ENCODE measurements at places on chromosomes 11 and 22. TPM values are rescaled to one million over a fixed set of nuclear protein-coding genes. Genes with fewer than 3 reads are reported as not detected.

- no peak for DNase-seq
Observed at GRCh38 chr11:100003985-100004384, 683.1 kb upstream of the ARHGAP42 start.

GRCh38 chr11:106389101-106389500 is 311.6 kb downstream of the AASDHPPT start:
- no peak for DNase-seq

- no peak for DNase-seq
Observed at GRCh38 chr11:38315151-38315550, 1717.1 kb upstream of the RAG2 start.

DNA sequence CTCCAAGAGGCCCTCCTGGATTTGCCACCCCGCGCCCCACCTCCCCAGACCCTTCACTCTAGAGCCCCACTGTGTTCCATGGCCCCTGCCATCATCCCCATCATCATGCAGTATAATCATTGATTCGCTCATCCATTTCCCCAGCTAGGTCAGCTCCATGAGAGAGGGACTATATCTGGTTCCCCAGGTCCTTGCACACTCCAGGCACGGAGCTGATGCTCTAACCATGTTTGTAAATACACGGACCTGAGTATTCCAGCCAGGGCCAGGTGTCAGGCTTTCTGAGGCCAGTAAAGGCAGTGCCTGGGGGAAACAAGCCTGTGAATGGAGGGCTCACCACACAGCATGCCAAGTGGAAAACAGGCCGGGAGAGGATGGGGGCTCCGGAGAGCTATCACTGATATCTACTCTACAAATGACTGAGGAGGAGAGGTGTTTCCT is 27.1 kb upstream of the OAF start:
- DNase-seq: no peak

DNA sequence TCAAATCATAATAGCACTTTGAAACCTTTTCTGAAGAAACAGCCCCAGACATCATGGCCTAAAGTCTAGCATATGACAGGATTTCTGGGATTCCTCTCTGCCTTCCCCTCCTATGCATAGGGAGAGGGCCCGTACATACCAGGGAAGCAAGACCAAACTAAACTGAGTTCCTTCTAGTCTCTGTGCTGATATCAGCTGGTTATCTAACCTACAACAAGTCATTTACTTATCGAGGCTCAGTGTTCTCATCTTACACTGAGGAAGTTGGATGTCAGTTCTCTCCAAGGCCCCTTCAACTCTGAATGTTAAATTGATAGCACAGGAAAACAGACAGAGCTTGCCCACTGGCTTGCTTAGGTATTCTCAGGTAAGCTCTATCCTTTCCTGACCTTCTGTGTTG is 17.0 kb upstream of the GRIK4 start:
- no peak for DNase-seq

DNA sequence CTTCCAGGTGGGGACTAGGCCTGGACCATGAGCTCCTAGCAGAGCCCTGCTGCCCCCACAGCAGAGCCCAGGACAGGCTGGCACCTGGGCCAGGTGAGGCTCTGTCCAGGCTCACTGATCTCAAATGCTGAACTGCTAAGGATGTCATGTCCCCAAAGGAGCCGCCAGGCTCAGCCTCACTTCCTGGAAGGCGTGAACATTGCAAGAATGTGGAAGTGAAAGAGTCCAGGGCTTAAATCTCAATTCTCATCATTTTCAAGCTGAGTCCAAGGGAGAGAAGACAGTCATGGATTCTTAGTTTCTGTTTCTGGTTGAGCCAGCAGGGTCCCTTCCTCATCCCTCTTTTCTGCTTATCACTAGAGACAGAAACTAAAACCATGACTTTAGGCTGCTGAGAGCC is 5.0 kb downstream of the ASCL2 start:
- DNase-seq: no peak

DNA sequence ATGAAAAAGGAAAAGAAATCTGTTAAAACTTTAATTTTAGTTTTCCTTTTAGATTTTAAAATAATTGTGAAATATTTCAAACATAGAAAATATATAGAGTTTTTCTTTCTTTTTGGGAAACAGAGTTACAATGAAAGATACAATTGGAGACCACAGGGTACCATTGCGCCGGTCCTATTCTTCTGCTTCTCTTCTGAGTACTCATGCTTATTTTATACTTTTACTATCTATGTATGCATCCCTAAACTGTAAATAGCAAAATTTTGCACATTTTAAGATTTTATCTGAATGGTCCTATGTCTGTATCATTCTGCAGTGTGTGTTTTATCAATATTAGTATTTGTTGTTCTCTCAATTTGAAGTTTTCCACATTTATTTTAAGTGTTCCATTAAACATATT is 65.0 kb downstream of the EHF start:
- no peak for DNase-seq

DNA sequence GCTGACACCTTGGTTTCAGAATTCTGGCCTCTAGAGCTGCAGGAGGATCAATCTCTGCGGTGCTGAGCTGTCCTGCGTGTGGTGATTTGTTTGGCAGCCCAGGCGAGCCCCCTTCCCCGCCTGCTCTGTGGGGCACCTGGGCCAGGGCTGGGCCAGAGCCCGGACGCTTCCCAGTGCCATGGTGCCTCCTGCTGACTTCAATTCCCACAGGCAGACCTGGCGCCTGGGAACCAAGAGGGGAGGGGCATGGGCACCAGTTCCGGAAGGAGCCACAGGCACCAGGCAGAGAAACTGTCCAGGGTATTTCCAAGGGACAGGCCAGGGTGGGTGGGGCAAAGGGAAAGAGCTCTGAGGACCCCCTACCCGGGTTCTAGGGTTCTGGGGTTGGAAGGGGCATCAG is 197.8 kb downstream of the CTTN start:
- no peak for DNase-seq

DNA sequence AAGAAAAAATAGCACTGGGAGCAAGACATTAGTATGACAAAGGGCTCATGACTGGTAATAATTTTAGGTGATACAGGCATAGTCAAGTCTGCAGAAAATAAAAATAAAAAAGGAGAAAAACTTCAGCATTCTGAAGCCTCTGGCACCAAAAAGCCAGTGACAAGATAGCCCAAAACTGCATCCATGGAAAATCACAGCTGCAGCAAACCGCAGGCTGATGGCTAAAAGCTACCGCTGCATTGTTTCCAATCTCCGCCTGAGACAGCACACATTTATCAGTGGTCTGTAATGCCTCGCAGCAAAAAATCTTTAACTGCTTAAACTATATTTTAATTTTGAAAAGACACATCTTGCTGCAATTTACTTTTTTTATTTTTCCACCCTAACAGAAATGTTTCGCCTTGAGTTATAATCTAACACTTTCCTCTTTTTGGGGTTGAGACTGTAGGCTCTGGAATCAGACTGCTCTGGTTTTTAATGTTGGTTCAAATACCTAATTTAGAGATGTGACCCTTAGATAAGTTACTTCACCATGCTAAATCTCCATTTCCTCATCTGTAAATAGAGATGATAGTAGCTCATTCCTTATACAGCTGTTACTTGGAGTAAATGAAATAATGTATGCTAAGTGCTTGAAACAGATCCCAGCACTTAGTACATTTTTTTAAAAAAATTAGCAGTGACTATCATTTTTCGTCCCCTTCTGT is 42.0 kb upstream of the FIBIN start:
- no peak for DNase-seq

DNA sequence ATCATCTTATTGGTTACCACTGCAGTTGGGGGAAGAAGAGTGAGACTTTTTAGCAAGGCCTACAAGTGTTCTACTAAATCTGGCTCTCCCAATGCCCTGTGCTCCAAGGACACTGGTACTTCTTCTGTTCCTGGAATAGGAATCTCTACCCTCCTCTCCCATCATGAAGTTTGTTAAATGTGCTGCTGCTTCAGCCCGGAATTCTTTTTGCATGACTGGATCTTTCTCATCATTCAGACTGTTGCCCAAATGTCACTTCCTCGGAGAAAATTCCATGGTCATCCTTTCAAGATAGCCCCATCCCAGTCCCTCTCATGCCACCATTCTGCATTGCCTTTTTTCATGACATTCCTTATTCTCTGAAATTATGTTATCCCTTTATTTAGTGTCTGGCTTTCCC is 400.8 kb downstream of the SOX6 start:
- no peak for DNase-seq

DNA sequence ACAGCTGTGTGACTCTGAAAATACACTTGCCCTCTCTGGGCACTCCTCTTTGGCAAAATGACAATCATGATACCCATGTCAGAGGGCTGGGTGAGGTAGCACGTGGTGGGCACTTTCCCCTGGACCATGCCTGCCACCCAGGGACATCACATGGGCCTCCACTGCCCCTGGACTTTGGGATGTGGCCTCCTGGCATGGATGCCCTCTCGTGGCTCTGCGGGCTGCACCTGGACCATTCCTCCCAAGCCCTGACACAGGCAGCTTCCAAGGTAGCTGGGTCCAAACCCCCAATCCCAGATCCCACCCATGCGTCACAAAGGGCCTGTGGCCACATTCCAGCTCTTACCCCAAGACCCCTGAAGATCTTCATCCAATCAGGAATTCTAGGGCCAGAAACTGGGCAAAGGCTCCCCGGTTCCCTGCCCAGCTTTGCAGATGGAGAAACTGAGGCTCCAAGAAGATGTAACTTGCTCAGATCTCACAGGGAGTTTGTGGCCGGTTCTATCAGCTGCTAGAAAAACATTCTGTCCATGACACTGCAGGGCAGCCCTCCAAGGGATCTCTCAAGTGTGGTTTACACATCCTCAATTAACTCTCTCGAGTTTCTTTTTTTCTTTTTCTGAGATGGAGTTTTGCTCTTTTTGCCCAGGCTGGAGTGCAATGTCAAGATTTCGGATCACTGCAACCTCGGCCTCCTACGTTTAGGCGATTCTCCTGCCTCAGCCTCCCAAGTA is 35.4 kb upstream of the CYB5R3 start:
- peak; percentile 89 for DNase-seq

- DNase-seq: no peak
Observed at GRCh38 chr22:42714768-42715390, 5.8 kb downstream of the A4GALT start.

GRCh38 chr11:27349919-27350318 is 13.1 kb downstream of the CCDC34 start:
- DNase-seq: no peak

- DNase-seq: peak; percentile 97
Observed at GRCh38 chr11:6319704-6320410, 444 bp downstream of the CAVIN3 start.

DNA sequence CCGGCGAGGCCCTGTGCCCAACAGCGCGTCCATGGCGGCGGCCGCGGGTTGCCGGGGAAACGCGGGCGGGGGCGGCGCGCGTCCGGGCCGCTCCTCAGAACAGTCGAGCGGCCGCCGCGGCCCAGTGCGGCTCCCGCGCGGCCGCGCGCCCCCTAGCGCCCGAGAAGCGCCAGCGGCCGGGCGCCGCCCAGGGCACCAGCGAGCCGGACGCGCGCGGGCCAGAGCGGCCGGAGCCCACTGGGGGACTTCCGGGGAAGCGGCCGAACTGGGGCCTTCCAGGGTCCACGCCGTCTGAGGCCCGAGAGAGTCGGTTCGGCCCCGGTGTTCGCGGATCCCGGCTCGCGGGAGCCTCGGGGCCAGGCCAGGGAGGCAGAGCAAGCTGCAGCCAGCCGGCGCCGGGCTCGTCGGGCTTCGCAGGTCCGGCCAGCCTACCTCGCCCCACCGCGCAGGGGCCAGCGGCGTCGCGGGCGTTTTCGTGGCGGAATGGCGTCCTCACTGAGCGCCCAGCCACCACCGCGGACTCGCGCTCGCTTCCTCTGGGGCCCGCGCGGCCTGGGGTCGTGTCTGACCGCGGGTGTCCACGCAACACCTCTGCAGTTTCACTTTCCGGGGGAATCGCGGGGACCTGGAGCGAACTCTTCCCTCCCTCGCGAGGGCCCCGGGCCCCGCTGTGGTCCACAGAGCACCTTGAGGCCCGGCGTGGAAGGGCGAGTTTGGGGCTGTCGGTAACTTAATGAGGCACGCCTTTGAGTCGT is at the start of gene DENND6B:
Gene DENND6B (minus strand): TSS at position 57 of the 755 bp plus-strand sequence. CDS start 24 bp downstream, at position 33.
- DNase-seq: peak; percentile 96

DNA sequence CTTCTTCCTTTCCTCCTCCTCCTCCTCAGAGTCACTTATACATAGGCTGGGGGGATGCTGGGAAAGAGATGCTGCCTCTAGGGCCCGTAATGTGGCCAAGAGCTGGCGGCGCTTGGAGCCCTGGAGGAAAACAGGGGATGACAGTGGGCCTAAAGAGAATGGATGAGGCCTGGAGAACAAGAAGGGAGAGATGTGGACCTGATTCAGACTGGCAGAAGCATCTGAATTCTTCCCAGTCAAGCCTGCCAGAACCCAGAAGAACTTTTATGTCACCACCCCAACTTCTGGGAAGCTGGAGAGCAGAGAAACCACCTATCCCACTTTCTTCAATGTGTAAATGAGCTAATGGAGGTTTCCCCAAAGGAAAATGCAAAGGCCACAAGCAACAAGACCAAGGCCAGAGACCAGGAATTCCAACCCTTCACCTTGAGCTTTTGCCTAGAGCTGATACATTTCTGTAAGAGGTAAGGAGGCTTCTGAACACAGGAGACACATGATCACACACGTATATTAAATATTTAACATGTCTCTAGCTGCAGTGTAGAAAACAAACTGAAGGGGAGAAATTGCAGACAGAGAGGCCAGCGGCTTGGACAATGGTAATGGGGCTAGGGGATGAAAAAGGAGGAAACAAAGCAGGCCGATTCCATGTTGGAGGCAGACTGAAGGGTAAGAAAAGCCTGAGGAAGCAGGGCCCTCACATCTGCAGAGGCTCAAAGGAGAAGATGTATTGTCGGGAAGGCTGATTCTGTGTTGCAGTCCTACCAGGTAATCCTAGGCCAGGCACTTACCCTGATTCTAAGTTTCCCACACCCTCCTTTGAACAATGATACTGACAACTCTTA is 1.1 kb downstream of the RRP8 start:
- no peak for DNase-seq

DNA sequence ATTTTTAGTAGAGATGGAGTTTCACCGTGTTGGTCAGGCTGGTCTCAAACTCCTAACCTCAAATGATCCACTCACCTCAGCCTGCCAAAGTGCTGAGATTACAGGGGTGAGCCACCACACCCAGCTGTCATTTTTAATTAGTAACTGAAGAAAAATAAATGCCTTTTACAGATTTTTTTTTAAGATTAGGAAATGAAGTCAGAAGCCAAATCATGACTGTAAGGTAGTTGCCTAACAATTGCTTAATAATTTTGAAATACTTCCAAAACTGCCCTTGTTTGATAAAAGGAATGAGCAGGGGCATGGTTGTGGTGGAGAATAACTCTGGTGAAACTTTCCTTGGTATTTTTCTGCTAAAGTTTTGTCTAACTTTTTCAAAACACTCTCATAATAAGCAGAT is 98.9 kb upstream of the SLC5A12 start:
- no peak for DNase-seq

The ABCC8 gene
- total RNA-seq: 3.7 TPM

The SYT8 gene
- total RNA-seq: not detected

The CCDC116 gene
- not detected for total RNA-seq

The CCDC188 gene
- 0.22 TPM for total RNA-seq

The SIK2 gene
- total RNA-seq: 22.2 TPM

The MAPK12 gene
- total RNA-seq: 10.5 TPM

The RAB39A gene
- 0.66 TPM for total RNA-seq

The NLRP14 gene
- total RNA-seq: not detected

The SYT7 gene
- total RNA-seq: 48.3 TPM

The KRTAP5-2 gene
- total RNA-seq: not detected

The SERPING1 gene
- total RNA-seq: 294 TPM

The RFPL2 gene
- total RNA-seq: not detected

All from right cardiac atrium (tissue), 5 donors.